Uterus (tissue), 4 donors: ENCODE measurements at places on chromosomes 3 and 15. TPM values are rescaled to one million over a fixed set of nuclear protein-coding genes. Genes with fewer than 3 reads are reported as not detected.

GRCh38 chr3:172135820-172136219, 96.4 kb downstream of the FNDC3B start:
- DNase-seq: no peak

DNA sequence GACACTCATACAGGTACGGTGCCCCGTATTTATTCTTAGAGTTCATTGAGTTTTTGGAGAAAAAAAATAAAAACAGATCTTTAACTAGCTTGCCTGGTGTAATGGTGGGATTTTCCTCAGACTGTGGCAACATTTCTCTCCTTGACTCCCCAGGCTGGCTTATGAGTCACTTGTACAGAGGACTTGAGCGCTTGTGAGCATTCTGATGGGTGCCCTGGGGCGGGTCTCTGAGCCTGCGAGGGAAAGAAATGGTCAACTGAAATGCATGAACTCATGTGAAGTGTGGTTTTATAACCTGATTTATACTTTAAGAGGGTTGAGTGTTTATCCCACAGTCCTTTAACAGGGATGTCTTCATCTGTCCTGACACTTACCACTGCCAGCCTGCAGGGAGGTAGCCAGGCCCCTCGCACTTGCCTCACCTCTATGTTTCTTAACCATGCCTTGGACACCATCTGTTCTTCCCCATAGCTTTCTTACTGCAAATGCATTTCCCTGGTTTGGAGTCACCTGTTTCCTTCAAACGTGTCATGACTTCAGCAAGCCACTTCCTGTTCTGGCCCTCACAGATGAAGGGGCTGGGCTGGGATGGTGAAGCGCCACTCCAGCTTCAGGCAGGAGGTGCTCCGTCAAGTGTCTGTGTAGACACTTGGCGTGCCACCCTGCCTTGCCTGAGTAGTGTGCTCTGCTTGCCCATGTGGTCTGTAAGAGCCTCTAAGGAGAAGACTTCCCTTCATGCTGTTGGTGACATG, 118.7 kb downstream of the PDE8A start:
- DNase-seq: no peak

The ARGFX gene
- total RNA-seq: not detected

GRCh38 chr15:82060817-82061216, 15.0 kb upstream of the MEX3B start:
- no peak for DNase-seq

The CHRM5 gene
- not detected for total RNA-seq

The PARP15 gene
- under 0.01 TPM for total RNA-seq

The SLC7A14 gene
- total RNA-seq: 0.55 TPM

The NRG4 gene
- not detected for total RNA-seq

DNA sequence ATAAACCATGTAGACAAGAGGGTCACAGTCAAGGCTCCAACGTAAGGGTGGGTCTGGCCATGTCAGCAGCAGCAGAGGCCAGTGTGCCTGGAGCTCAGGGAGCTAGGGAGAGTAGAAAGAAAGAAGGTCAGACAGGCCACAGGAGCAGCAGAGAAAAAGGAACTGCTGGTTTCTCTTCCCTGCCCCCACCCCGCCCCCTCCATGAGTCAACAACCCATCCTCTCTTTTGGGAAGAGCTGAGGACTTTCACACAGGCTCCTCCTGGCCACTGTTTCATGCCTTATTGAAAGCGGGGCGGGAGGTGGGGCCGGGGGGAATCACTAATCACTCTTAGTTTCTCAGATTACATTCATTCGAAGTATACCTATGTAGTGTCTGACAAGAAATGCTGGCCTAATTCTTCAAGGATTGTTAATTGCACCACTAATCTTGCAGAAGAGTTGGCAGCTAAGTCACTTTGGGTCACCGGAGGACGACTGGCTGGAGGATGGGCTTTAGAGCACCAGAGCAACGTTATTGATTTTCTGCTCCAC, 9.1 kb upstream of the SCG3 start:
- no peak for DNase-seq

The SERPINI2 gene
- not detected for total RNA-seq

The DUOX1 gene
- total RNA-seq: 1.3 TPM

DNA sequence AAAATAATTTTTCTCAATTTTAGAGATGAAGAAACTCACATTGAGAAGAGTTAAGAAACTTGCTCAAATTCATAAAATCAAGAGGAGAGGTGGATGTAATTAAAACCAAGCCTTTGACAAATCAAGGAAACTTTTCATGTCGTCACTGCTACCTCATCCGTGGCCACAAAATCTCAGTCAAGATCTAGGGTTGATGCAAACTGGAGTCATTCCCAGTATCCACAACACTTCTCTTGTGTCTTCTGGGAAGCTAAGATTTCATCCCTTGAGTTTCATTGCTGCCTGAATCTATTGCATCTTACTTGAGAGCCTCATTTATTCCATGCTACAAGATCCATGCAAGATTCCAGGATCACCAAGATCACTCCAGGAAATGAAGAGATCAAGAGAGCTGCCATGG, 5.4 kb upstream of the FBN1 start:
- no peak for DNase-seq

The SLC12A1 gene
- total RNA-seq: 0.41 TPM

DNA sequence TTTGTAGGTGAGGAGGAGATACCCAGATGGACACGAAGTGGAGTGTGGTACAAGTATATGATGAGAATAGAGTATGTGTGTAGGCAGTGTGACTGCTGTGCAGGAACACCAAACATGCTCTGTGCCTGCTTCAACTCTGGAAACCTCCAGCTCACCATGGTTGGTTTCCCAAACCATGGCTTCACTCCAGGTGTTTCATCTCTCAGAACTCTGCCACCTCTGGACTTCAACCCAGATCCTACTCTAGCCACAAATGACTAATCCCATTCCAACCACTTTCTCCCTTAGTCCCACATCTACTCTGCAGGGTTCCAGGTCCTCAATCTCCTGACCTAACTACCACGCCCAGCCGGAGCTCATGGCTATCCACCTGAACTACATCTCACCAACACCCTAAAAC, 102.1 kb downstream of the RYK start:
- DNase-seq: no peak

DNA sequence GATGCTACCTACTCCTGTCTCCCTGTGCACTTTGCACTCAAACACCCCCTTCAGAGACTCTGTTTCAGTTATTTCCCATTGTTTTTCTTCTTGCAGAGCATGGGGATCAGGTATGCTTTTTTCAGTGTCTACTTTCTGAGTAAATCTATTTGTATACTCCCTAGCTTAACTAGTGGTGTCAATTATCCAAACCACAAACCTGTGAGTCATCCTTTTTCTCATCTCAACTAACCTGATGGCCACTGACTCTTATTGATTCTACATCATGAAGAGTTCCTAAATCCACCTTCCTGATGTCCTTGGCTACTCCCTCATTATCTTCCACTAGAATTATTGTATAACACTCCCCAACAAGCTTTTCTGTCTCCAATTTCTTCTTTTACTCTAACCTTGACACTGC, 68.0 kb downstream of the DIPK2A start:
- no peak for DNase-seq

GRCh38 chr3:13112521-13113345, 39.5 kb upstream of the IQSEC1 start:
- DNase-seq: no peak

GRCh38 chr3:179175358-179175757, 27.2 kb downstream of the PIK3CA start:
- DNase-seq: no peak

DNA sequence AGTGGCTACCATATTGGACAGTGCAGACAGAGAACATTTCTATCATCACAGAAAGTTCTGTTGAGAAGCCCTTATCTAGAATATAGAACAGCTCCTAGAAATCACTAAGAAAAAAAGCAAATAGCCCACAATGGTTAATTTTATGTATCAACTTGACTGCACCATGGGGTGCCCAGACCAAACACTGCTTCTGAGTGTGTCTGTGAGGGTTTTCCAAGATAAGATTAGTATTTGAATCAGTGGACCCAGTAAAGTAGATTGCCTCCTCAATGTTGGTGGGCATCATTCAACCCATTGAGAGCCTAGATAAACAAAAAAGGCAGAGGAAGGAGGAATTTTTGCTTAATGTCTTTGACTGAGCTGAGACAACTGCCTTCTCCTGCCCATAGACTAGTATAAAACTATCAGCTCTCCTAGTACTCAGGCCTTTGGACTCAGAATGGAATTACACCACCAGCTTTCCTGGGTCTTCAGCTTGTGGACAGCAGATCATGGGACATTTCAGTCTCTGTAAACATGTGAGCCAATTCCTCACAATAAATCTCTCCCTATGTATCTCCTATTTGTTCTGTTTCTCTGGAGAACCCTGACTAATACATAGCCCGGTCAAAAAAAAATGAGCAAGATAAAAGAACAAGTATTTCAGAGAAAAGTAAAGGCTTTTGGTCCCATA, 55.9 kb upstream of the OXTR start:
- no peak for DNase-seq

GRCh38 chr3:123935830-123936229, 25.2 kb downstream of the CCDC14 start:
- DNase-seq: no peak

GRCh38 chr3:47425959-47426358, 45.1 kb downstream of the PTPN23 start:
- DNase-seq: no peak

GRCh38 chr15:74403991-74404563, 29.7 kb downstream of the SEMA7A start:
- DNase-seq: peak; percentile 66

The PDCD10 gene
- 63.8 TPM for total RNA-seq

GRCh38 chr3:100603469-100603868, 5.9 kb upstream of the ADGRG7 start:
- no peak for DNase-seq

The GHSR gene
- not detected for total RNA-seq

- no peak for DNase-seq
These were observed 47.9 kb downstream of the PIK3CA start for GRCh38 chr3:179196098-179196497.

The TMEM207 gene
- total RNA-seq: not detected

- DNase-seq: no peak
These were observed 623.5 kb downstream of the EDEM1 start for GRCh38 chr3:5811016-5811415.

The SPTSSB gene
- 1.5 TPM for total RNA-seq

- no peak for DNase-seq
These were observed 463.9 kb upstream of the ADAMTS9 start for GRCh38 chr3:65151666-65152065.

DNA sequence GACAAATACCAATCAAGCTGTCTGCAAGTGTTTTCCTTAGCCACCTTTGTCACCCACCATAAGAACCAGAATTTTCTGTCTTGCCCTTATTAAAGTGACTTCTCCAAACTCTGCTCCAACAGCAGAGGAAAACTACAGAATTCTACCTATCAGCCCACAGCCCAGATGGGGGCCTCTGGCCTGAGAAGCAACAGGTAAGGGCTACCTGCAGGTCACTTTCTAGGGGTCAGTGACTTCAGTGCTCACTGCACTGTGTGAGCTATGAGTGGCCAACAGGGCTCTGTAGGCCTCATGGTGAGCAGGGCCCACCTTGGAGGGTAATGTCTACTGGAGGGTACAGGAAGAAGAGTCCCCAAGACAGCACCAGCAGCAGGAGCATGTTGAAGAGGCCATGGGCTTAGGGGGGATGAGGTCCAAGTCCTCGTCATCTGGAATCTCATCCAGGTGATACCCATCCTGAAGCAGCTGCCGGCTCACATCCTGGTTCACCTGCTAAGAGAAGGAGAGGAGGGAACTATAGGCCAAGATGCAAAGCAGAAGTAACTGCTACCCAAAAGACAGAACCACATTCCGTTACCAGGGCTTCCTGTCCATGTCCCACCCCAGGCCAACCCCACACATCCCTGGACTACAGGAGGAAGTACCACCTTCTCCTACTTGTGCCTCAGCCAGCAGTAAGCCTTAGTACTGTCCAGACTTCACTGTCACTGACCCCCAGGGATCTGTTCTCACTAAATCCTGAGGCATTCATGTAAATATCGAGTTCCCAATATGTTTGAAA, 4.2 kb downstream of the FAM219B start:
- no peak for DNase-seq

- DNase-seq: no peak
These were observed 184.6 kb downstream of the ATP10A start for GRCh38 chr15:25678500-25678855.

The GPR62 gene
- 8.2 TPM for total RNA-seq

The GOLGA6L4 gene
- total RNA-seq: 2.4 TPM

DNA sequence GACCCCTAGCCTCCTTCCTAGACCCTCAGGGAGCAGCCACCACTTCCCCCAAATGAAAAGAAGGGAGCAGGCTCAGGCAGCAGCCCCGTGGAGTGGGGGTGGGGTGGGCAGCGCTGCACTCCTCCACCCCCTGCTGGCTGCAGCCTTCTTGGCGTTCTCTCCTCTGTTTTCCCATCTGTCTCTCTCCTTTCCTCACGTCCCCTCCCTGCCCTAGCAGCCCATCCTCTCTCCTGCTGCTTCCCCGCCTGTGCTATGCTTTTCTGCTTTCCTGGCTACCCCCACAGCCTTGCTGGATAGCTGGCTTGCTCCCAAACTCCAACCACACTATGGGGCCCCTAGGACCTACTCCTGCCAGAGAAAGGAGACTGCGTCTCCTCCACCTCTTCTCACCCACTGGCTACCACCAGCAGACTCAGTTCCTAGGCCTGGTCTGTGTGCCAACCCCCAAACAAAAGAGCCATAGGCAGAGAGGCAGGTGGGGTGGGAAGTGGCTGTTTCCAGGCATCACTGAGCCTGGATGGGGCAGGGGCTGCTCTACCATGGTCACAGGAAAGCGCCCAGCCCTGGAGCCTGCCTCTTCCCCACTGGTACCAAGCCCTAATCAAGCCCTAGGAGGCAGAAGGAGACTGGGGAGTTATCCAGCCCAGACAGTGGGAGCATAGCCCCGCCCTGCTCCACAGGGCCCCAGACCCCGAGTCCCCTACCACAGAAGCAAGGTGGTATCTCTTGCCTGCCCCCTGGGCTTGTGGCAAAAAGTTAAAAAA, 3.4 kb upstream of the DISP2 start:
- no peak for DNase-seq

DNA sequence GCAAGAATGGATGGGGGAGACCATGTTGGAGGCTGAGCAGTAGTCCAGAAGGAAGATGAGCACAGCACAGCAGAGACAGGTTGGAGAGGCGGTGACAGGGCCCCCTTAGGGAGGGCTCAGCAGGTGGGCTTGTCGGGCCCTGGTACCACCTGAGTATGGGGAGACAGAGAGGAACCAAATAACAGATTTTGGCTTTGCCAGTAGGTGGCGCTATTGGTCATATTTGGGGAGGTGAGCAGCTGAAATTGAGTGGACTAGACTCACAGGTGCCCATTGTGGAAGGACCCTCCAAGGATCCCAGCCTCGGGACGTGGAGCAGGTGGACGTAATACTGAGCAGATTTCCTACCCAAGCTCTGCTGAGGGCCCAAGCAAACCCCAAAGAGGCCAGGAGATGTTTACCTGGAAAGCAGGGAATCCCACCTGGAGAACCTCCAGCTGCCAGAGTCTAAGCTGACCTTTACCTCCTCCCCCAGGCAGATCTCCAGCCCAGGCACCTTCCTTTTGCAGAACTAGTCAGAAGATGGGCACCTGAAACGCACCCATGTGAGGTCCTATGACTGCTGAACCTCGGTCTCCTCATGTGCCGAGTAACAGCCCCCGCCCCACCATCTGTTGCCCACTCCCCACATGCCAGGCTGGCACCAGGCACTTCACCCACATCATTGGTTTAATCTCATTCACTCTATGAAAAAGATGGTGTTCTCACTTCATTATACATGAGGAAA, 24.6 kb upstream of the CORO2B start:
- peak; percentile 55 for DNase-seq

The SNUPN gene
- 35.8 TPM for total RNA-seq

The TRH gene
- 0.37 TPM for total RNA-seq

GRCh38 chr15:93131485-93132095, 42.6 kb upstream of the RGMA start:
- DNase-seq: no peak
